Lung (tissue), 17 donors: ENCODE measurements at places on chromosomes 7 and 10.

DNA sequence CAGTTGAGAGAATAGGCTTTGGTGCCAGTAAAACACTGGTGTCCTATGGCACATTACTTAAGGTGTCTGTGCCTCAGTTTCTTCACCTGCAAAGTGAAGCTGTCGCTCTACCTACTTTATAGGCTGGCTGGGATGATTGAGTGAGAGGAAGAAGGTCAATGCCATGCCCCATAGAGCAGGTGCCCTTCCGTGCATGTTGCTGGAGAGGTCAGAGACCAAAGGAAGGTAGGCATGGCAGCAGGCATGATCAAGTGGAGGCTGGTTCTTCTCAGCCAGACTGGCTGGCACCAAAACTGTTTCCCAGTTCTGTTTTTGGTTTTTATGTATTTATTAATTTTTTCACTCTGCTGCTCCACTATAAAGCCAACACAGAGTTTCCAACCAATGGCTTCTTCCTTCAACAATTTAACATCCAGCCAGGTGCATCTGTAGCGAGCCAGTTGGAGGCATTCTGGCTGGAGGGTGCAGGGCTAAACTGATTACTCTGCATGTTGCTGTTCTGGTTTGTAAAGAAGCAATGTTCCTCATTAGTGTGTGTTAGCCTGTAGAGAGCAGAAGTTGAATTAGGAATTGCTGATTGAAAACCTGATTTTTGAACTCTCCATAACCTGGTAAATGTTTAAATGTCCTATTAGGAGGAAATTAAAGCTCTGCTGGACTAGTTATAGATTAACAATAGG, 144.3 kb upstream of the TNS3 start:
- DNase-seq = no peak

GRCh38 chr10:72243822-72244437, 27.9 kb upstream of the ASCC1 start:
- DNase-seq = peak; percentile 92

GRCh38 chr10:116771101-116771958, 29.0 kb upstream of the HSPA12A start:
- peak; percentile 85 for DNase-seq

GRCh38 chr7:108103558-108104298, 26.4 kb downstream of the LAMB4 start:
- no peak for DNase-seq

DNA sequence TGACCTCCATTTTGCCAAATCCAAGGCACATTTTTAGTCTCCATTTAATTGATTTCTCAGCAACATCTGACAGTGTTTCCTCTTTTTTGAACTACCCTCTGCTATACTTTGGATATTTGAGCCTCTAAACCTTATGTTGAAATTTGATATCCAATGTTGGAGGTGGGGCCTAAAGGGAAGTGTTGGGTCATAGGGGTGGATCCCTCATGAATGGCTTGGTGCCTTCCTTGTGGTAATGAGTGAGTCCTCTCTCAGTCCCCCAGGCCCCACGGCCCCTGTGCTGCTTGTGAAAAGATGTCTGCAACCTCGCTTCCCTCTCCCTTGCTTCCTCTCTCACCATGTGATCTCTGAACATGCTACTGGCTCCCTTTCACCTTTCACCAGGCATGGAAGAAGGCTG, 96.8 kb upstream of the DGKB start:
- no peak for DNase-seq

DNA sequence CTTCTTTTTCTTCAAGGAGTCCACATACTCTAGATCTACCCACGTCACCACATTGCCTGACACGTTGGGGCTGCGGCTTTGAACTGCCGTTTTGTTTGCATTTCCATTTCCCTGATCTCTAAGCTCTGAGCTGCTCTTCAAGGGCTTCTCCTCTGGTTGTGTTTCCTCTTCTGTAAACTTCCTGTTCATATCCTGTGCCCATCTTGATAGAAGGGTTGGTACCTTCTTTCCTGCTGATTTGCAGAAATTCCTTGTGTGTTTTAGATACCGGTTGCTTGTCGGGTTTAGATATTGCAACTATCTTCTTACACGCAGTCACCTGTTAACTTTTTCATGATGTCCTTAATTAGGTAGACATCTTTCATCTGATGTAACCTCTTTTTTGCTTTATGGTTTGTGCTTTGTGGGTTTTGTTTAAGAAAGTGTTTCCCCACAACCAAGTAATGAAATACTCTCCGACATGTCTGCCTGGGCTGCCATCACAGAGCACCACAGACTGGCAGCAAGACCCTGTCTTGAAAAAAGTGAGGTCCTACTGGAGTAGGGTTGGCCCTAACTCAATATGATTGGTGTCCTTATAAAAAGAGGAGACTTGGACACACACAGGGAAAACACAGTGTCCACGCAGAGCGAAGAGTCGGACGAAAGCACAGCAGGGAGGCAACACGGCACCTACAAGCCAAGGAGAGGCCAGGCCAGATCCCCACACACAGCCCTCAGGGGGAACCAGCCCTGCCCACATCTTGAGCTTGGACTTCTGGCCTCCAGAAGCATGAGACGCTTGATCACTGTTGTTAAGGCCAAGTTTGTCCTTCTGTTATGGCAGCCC, 99.1 kb upstream of the PDGFA start:
- DNase-seq = peak; percentile 69

GRCh38 chr10:5882961-5883360, 6.7 kb downstream of the ANKRD16 start:
- DNase-seq = no peak

GRCh38 chr10:95445223-95445836, 115.8 kb downstream of the SORBS1 start:
- DNase-seq = no peak

- peak; percentile 96 for DNase-seq
Measured at GRCh38 chr7:82443547-82444219, at the start of gene CACNA2D1. Gene CACNA2D1, minus strand, starts transcription at chr7:82443777.
